Stimulated activated CD8-positive, alpha-beta memory T cell treated with anti-CD3 and anti-CD28 coated beads, Interleukin-7, amount 100 ng/mL, for 48 hours (primary cell): ENCODE measurements at places on chromosomes 3 and 15.
A peak's percentile ranks its signal among the peaks of the same experiment; 100 is the strongest.

- no peak for DNase-seq
These were observed 91.3 kb downstream of the SUCNR1 start for GRCh38 chr3:151964743-151965142.

GRCh38 chr3:77254967-77255831 lies 215.3 kb downstream of the ROBO2 start:
- DNase-seq: no peak

- no peak for DNase-seq
These were observed 199.1 kb downstream of the SI start for GRCh38 chr3:164879201-164879600.

DNA sequence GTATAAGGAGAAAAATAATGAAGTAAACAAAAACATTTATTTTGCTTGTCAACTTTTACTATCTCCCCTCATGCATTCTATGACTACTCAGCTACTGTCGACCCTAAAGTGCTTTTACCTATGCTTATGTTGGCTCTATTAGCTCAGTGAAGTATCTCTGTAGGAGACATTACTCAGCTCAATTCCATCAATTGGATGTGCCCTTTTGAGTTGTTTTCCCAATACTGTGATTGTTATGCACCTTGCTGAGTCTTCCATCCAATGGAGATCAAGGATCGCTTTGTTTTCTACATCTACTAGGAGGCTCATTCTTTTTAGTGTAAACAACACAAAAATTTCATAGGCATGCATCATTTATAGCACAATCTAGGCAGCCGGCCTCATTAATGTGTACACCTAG lies 403.8 kb upstream of the ARL6 start:
- DNase-seq: no peak

DNA sequence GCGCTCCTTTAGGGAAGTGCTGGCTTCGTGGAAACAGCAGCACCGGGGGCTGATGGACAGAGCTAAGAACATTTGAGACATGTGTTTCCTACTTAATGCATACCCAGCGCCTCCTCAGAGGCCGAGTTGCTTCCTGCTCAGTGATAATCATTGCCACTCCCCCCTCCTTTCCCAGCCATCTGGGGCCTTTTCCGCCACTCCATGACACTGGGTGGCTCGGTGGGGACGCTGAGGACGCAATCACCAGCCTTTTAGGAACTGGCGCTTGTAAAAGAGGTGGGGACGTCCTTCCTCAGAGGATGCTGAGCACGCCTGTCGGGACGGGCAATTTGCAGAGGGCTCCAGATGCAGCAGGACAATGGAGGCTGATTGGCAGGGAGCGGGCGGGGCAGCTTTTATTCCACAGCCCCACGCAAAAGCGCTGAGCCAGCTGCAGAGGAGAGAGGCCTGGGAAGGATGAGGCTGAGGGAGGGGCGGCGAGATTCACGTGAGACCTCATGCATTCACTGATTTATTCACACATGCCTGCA lies 22.2 kb upstream of the IQSEC1 start:
- DNase-seq: no peak

GRCh38 chr15:67150023-67150860 lies 84.8 kb downstream of the SMAD3 start:
- peak; percentile 32 for DNase-seq

DNA sequence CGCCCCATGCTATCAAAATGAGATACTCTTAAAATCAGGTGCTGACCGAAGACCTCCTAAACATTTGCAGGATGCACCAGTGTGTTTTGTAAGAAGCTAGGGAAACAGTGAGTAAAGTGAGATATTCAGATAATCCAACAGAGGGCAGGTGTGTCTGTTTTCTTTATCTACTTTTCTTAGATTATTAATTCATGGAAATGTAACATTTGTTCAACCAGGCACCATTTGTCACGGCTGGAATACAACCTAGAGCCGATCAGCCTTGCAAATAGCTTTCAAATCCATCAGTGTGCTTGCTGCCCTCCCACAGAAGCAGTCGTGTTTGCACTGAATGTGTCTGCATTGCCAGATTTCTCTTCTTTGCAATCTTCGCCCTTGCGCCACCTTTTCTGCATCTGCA lies 201.9 kb upstream of the CHRM5 start:
- no peak for DNase-seq

- DNase-seq: no peak
These were observed 2.0 kb downstream of the SRGAP3 start for GRCh38 chr3:9247361-9247940.

GRCh38 chr15:100772892-100773520 lies 106.6 kb upstream of the ALDH1A3 start:
- no peak for DNase-seq

GRCh38 chr3:150132101-150132749 lies 161.5 kb upstream of the PFN2 start:
- DNase-seq: no peak

GRCh38 chr3:76997733-76998132 lies 42.2 kb upstream of the ROBO2 start:
- DNase-seq: no peak

- no peak for DNase-seq
These were observed 39.9 kb downstream of the ISG20 start for GRCh38 chr15:88678755-88679154.

DNA sequence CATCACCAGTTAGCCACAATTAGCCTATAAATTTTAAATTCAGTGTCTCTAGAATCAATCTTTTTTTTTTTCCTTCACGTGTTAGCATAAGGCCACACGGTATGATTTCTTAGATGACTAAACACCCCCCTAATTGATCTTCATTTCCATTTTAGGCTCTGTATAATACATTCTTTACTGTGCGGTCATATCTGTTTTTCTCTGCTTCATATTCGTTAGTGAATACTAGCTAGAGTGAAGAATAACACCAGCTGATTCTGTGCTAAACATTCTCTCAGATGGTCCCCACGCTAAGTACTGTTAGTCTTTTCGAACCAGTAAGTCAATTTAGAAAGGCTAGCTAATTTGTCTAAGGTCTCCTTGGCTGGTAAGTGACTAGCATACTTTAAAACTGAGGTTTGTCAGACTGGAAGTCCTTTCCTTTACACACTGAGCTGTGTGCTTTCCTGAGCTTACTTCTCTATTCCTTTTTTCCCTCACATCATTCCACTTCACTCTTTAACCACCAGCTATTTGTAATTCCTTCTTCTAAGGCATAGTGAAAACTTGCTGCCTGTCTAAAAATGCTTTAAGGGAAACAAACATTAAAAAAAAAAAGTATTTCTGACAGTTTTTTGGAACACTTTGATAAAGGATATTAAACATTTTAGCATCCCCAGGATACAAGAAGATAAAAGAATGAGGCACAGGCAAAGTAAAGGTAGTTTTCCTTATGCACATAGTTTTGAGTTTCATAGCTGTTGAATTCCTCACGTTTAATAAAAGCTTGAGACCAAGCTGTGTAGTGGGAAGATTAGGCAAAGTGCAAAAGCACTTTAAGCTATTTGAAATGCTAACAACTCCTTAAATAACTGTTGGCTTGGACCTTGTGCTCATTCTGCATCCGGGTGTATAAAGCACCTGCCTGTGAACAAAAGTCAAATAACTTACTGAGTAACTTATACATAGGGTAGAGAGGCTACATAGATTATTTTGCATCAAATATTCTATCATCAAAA lies 17.1 kb downstream of the ZFAND6 start:
- DNase-seq: no peak

DNA sequence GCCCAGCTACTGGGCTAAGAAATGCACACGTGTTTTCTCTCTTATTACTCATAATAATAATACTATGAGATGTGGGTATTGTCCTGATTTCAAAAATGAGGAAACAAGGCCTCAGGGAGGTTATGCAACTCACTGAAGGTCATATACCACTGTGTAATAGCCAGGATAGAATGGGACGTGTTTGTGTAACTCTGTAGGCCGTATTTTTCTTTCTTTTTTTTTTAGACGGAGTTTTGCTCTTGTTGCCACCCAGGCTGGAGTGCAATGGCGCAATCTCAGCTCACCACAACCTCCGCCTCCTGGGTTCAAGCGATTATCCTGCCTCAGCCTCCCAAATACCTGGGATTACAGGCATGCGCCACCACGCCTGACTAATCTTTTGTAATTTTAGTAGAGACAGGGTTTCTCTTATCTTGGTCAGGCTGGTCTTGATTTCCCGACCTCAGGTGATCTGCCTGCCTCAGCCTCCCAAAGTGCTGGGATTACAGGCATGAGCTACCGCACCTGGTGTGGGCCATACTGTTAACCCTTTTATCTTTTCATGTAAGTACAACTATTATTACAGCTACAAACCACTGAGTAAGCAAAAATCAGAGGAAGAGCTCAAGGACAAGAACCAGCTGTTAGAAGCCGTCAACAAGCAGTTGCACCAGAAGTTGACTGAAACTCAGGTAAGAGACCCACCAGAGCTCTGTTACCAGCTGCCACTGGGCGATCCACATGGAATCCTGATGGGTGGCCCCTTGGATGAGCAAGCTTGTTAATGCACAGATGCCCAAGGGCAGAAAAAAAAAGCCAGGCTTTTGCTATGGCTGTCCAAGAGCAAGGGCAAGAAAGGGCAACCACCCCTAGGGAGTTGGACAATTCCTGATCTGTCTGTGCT lies 6.7 kb downstream of the KNSTRN start:
- DNase-seq: no peak

DNA sequence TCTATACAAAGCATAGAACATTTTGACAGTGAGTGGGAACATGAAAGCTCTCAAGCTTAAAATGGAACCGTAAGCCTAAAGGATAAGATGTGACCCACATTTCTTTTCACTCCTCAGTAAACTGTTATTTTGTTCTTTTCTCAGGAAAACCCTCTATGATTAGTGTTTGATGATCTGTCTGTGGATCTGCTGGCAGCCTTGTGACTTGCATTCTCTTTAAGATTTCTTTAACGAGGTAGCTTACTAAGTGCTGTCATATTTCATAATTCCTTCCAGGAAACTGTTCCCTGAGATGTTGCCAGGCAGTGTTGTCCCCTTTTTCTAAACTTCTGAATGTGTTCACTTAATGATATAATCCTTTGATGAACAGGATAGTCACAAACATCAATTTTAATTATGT lies 167.6 kb downstream of the PYDC2 start:
- DNase-seq: no peak
